Breast epithelium (tissue), 4 donors: ENCODE measurements at places on chromosomes 3 and 15.
A peak's percentile ranks its signal among the peaks of the same experiment; 100 is the strongest.

GRCh38 chr15:59273234-59273633 lies 66.6 kb downstream of the LDHAL6B start:
- H3K4me1 ChIP-seq, result peaks cover 6% of the 10 kb centered on the region
- H3K27ac ChIP-seq, result no peak overlapping the region
- H3K27me3 ChIP-seq, result no peaks in the 10 kb centered on the region
- H3K36me3 ChIP-seq, result no peaks in the 10 kb centered on the region

DNA sequence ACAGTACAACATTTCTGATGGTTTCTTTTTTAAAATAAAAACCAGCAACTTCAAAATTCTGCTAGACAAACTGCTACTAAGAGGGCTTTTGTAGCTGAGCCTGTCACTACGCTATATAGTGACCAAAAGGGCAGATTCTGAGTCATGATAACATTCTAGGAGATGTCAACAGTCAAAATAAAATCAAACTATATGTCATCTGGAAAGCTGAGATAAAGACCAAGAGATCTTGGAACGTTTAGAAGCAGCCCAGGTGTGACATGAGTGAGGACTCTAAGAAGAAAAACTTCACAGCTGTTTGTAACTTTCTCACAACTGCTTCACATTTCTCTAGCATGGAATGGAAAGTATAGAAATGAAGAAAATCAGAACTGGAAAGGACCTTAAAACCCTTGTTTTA lies 84.6 kb downstream of the FILIP1L start:
- H3K36me3 ChIP-seq, result no peaks in the 10 kb centered on the region
- no peaks in the 10 kb centered on the region for H3K27me3 ChIP-seq
- DNase-seq, result no peak
- H3K4me3 ChIP-seq, result no peak overlapping the region

DNA sequence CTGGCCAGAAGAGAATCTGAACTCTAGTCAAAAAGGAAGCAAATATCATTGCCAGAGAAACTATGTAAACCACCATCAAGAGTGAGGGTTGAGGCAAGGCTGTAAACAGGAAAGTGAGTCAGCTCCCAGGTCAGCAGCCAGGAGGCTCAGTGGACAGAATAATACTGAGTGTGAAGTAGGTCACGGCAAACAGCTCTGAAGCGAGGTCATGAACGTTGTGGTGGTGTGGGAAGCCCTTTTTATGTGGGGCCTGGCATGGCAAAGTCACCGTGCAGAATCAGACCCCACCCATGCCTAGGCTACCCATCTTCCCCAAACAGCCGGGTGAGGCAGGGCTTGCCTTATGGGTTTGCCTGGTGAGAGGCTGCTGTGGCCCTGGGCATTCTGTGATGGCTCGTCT lies 43.9 kb downstream of the THBS1 start:
- no peak overlapping the region for H3K4me3 ChIP-seq
- H3K36me3 ChIP-seq, result no peaks in the 10 kb centered on the region
- H3K4me1 ChIP-seq, result peaks cover 5% of the 10 kb centered on the region
- H3K27me3 ChIP-seq, result no peaks in the 10 kb centered on the region

DNA sequence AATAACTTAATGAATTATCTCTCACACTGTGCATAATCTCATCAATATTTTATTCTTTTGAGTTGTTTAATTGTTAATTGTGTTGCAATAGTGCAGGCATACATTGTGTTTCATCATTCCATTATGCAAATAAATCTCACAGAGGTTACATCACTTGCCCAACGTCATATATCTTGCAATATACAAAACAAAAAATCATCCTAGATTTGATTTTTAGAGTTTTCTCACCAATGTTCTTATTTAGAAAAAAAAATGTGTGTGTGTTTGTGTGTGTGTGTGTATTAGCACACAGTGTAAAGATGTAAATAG lies 662.5 kb upstream of the GBE1 start:
- no peak overlapping the region for H3K27ac ChIP-seq
- DNase-seq, result no peak
- no peaks in the 10 kb centered on the region for H3K4me1 ChIP-seq
- H3K36me3 ChIP-seq, result no peaks in the 10 kb centered on the region
- no peaks in the 10 kb centered on the region for H3K27me3 ChIP-seq

DNA sequence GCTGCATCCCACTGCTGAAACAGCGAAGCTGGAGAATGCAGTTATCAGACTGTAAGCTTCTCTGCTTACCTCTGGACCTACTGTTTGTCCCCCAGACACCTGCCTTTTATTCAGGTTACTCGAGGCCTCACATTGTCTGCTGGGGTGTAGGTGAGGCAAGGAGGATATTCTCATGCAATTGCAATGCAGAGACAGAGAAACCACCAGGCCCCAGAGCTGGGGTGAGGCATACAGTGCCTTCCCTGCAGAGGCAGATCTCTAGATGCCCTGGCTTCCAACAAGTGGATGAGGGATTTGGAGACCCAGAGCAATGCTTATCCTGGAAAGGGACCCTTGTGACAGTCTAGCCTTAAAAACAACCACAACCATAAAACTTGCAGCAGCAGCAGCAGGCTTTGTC lies 263.4 kb upstream of the ST8SIA2 start:
- H3K36me3 ChIP-seq, result no peaks in the 10 kb centered on the region
- H3K4me1 ChIP-seq, result no peaks in the 10 kb centered on the region
- DNase-seq, result no peak
- no peaks in the 10 kb centered on the region for H3K27me3 ChIP-seq
- H3K27ac ChIP-seq, result no peak overlapping the region

DNA sequence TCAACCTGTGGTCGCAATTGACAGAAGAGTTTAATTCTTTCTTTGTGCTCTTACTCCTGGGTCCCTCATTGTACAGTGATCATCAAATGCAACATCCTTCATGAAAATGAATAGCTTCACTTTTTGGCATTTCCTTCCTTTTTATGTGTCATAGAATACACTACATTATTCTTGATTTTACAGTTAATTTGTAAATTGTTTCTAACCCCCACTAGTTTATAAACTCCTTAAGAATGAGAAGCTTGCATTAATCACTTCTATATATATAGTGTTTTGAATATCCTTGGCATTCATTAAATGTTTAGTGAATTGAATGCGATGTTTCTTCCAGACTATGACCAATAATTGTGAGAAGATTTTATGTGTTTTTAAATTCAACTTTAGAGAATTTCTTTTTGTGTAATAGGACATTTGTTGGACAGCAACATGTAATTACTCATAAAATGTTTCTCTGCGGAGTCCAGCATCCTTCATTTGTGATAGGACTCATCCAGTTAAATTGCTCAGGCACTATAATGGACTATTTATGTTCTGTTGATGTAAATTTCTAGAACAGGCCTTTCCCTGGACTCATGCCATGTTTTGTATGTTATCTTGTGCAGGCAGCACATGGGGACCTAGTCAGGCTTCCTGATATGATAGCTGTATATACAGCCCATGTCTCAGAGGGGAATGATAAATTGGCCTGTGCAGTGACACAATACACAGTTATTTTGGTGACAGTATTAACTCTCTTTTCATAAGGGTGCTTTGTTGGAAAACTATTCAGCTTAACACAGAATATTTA lies 51.3 kb downstream of the MBNL1 start:
- H3K27me3 ChIP-seq, result no peaks in the 10 kb centered on the region
- H3K27ac ChIP-seq, result peak overlapping the region; percentile 40
- no peaks in the 10 kb centered on the region for H3K4me1 ChIP-seq
- H3K4me3 ChIP-seq, result no peak overlapping the region

GRCh38 chr3:106913111-106913698 lies 464.0 kb upstream of the CCDC54 start:
- no peak overlapping the region for H3K27ac ChIP-seq
- no peaks in the 10 kb centered on the region for H3K27me3 ChIP-seq
- no peak overlapping the region for H3K4me3 ChIP-seq
- no peak for DNase-seq
- no peaks in the 10 kb centered on the region for H3K4me1 ChIP-seq
- H3K36me3 ChIP-seq, result no peaks in the 10 kb centered on the region

DNA sequence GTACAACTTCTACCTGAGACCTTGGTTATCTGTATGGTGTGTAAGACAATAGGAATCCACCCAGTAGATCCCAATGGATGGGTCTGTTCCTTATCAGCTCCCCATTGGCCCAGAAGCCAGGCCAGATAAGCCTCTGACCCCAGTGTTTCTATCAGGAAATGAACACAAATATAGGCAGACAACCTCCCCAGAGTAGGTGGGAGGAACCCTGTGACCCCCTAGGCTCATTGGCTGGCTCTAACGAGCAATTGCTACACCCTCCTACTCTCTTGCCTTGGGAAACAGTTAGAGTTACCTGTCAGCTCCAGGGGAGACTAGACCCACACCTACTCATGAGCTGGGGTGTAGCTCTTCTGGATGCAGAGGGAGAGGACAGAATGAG lies 299.9 kb downstream of the UACA start:
- no peaks in the 10 kb centered on the region for H3K36me3 ChIP-seq
- peak overlapping the region; percentile 33 for H3K27ac ChIP-seq
- no peaks in the 10 kb centered on the region for H3K27me3 ChIP-seq
- no peak overlapping the region for H3K4me3 ChIP-seq
- no peak for DNase-seq

- H3K4me1 ChIP-seq, result no peaks in the 10 kb centered on the region
- peak; percentile 41 for DNase-seq
- H3K27me3 ChIP-seq, result no peaks in the 10 kb centered on the region
- H3K27ac ChIP-seq, result no peak overlapping the region
- no peak overlapping the region for H3K4me3 ChIP-seq
These were observed 54.0 kb downstream of the NR1D2 start for GRCh38 chr3:23999012-23999641.

- no peak for DNase-seq
- H3K27me3 ChIP-seq, result peaks cover 5% of the 10 kb centered on the region
- H3K27ac ChIP-seq, result no peak overlapping the region
- H3K36me3 ChIP-seq, result no peaks in the 10 kb centered on the region
These were observed 16.2 kb upstream of the ITGA11 start for GRCh38 chr15:68447976-68448755.

DNA sequence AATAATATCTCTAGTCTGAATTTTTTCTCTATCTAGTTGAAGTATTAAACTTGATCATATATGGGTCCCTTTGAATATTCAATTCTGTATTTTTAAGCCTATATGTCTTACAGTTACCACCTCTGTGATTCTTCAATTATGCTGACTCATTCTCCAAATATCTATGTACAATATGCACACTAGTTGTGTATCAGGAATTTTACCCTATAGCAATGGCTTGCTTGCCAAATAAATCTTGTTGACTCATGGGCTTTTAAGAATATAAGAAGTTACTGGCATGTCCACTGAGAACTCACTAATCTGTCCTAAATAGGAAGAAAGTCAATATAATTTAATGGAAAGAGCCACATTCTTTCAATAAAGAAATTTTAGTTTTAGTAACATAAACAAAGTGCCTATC lies 656.3 kb downstream of the RBMS3 start:
- H3K27me3 ChIP-seq, result no peaks in the 10 kb centered on the region
- no peak for DNase-seq
- H3K4me3 ChIP-seq, result no peak overlapping the region
- no peaks in the 10 kb centered on the region for H3K36me3 ChIP-seq

DNA sequence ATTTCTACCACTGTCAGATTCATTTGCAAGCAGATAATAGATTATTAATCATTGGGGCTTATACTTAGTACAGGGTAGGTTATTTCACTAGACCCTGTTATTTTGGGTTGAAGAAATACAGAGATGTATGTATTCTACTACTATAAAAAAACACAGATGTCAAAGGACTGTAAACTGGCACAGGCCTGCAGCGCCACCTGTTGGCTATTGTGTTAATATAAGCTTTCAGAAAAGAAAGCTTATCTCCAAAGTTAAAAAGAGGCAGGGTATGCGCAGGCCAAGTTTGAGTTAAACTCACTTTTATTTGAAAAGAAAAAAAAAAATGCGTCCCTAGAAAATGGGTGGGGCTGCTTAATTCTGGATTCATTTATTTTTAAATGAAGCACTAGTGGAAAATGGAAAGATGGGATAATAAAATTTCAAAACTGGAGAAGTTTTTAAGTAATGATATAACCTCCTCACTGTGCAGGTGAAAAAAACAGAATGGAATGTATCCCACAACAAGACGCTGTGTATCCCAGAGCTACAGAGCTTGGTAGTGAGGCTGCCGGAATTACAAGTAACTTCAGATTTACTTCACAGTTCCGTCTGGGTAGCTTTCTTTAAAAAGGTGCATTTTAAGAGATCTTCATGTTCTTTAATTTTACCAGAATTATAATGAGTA lies 407.2 kb upstream of the TGFBR2 start:
- H3K27ac ChIP-seq, result no peak overlapping the region
- peak; percentile 22 for DNase-seq
- no peaks in the 10 kb centered on the region for H3K27me3 ChIP-seq
- no peak overlapping the region for H3K4me3 ChIP-seq

- H3K27ac ChIP-seq, result peak overlapping the region; percentile 60
- no peaks in the 10 kb centered on the region for H3K36me3 ChIP-seq
- peaks cover 5% of the 10 kb centered on the region for H3K4me1 ChIP-seq
- no peak overlapping the region for H3K4me3 ChIP-seq
- H3K27me3 ChIP-seq, result no peaks in the 10 kb centered on the region
These were observed 7.9 kb upstream of the ANPEP start for GRCh38 chr15:89822611-89822950.

DNA sequence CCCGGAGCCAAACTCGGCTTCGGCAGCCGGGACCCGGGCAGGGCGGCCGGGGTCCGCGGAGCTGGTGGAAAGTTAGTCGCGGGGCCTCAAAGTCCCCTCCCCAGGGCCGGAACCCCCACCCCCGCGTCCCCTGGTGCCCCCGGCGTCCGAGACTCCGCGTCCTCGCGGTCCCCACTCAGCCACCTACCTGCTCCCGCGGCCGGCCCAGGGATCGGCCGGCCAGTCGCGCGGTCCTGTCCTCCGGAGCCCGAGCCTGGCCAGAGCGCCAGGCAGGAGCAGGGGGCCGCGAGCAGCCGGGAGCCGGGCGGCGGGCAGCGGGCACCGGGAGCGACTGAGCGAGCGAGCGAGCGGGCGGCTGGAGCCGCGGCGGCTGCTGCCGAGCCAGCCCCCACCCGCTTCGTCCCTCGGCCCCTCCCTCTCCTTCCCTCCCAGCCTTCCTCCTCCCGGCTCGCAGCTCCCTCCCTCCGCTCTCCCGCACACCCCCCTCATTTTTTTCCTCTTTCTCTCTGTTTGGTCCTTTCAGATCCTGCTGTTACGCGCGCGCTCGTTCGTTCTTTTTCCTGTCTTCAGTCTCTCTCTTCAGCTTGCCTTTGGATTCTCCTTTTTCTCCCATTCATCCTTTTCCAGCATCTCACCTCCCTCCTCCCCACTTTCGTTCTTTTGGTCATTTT lies at the start of gene MEGF11:
Gene MEGF11, minus strand, starts transcription at position 333 of the 671 bp plus-strand sequence. CDS start 125,347 bp downstream, outside the sequence.
- H3K36me3 ChIP-seq, result no peaks in the 10 kb centered on the region
- H3K4me3 ChIP-seq, result peak within 1 kb of the TSS; percentile 80
- peaks cover 5% of the 10 kb centered on the region for H3K27me3 ChIP-seq
- peaks cover 9% of the 10 kb centered on the region for H3K4me1 ChIP-seq

DNA sequence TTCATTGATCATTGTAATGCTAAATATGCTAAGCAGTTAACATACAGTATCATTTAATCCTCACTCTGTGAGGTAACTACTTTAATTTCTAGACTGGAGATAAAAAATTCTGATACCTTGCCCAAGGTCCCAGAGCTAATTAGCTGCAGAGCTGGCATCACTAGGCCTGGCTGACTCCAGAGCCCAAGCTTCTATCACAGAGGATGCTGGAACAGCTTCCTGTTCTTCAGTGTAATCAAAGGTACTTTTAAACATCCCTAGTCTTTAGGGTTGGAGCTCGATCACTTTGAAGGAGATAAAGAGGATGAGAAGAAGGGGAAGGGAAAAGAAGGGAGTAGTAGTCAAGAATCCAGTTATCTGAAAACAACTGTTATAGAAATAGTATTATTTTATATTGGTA lies 37.1 kb upstream of the BOC start:
- H3K4me1 ChIP-seq, result no peaks in the 10 kb centered on the region
- no peak for DNase-seq
- no peak overlapping the region for H3K4me3 ChIP-seq
- H3K36me3 ChIP-seq, result no peaks in the 10 kb centered on the region

GRCh38 chr15:96067677-96068076 lies 262.8 kb upstream of the NR2F2 start:
- no peak overlapping the region for H3K27ac ChIP-seq
- DNase-seq, result no peak
